Germinal center (tissue), 1 donor: ENCODE measurements at places on chromosomes 7 and 10.

DNA sequence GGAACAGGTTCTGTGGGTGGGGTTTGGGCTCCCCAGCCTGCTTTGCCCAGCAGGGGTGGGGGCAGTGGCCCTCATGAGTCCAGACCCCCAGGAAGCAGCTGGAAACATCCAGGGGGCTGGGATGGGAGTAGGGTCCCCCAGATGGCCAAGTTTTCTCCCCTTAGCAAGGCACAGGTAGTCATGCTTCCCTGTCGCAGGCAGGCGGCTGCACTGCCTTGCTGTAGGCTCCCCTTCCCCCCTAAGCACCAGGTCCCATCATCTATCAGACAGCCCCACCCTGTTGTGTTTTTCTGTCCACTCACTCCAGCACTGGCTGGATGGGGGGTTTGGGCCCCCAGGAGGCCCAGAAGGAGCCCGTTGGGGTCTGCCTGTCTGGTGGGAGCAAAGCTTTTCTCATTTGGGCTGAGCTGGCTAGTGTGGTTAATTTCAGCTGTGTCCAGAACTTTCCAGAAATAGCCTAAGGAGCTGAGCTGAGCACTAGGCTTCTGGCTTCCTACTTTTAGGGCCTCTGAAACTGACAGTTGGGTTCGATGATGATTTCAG lies 7.9 kb downstream of the BRI3 start:
- no peak for DNase-seq

GRCh38 chr10:78777466-78777865 lies 291.3 kb upstream of the ZMIZ1 start:
- DNase-seq: no peak

DNA sequence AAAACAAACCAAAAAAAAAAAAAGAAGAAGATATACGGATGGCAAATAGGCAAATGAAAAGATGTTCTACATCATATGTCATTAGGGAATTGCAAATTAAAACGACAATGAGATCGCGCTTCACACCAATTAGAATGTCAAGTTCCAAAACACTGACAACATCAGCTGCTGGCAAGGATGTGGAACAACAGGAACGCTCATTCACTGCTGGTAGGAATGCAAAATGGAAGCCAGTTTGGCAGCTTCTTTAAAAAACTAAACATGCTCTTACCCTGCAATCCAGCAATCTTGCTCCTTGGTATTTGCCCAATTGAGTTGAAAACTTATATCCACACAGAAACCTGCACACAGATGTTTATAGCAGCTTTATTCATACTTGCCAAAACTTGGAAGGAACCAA lies 34.8 kb downstream of the CALML5 start:
- no peak for DNase-seq

GRCh38 chr10:5400468-5401240 lies 4.0 kb downstream of the TUBAL3 start:
- DNase-seq: no peak

- no peak for DNase-seq
Measured at GRCh38 chr7:80521809-80522208, 9.9 kb upstream of the GNAT3 start.
